ENCODE measurements at places on chromosomes 2 and 18.
A peak's percentile ranks its signal among the peaks of the same experiment; 100 is the strongest.

GRCh38 chr2:150097901-150098531 lies 389.5 kb downstream of the RND3 start:
- DNase-seq, result no peak

GRCh38 chr2:60070196-60070595 lies 483.3 kb downstream of the BCL11A start:
- DNase-seq, result no peak

GRCh38 chr2:177246000-177246399 lies 18.5 kb downstream of the NFE2L2 start:
- no peak for DNase-seq

- DNase-seq, result no peak
Measured at GRCh38 chr2:221202431-221202830, 369.7 kb downstream of the EPHA4 start.

GRCh38 chr2:226483745-226484619 lies 315.6 kb downstream of the IRS1 start:
- no peak for DNase-seq

DNA sequence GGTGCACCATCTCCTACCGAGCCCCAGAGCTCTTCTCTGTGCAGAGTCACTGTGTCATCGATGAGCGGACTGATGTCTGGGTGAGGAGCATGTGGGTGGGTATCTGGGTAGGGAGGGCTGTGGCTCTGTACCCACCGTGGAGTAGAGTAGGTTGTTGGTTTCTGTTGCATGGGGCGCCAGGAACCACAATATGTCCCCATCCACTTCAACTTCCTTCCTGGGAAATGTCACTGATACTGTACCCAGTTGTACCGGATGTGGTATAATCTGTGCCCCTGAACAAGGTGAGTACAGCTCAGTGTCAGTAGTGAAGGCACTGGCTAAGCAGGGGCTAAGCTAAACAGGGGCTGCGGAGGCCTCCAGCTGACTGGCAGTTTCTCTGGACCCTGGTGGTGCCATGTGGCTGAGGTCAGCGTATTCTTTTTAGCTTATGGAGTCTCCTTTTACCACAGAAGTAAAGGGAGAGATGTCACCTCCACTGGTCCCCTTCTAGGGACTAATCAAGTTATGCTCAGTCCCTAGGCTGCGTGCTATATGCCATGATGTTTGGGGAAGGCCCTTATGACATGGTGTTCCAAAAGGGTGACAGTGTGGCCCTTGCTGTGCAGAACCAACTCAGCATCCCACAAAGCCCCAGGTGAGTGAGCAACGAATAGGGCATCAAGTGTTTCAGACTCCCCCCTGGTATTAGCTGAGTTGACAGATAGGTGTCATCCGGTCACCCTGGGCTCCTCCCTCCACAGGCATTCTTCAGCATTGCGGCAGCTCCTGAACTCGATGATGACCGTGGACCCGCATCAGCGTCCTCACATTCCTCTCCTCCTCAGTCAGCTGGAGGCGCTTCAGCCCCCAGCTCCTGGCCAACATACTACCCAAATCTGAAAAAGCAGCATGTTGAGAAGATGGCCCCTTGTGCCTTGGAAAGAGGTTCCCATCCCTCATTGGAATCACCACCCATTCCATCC lies 2.7 kb downstream of the STK16 start:
- peak; percentile 48 for DNase-seq

GRCh38 chr2:241354668-241355658 lies 1.1 kb upstream of the FARP2 start:
- peak; percentile 70 for DNase-seq

- no peak for DNase-seq
Measured at GRCh38 chr18:361941-362310, 94.1 kb upstream of the THOC1 start.

DNA sequence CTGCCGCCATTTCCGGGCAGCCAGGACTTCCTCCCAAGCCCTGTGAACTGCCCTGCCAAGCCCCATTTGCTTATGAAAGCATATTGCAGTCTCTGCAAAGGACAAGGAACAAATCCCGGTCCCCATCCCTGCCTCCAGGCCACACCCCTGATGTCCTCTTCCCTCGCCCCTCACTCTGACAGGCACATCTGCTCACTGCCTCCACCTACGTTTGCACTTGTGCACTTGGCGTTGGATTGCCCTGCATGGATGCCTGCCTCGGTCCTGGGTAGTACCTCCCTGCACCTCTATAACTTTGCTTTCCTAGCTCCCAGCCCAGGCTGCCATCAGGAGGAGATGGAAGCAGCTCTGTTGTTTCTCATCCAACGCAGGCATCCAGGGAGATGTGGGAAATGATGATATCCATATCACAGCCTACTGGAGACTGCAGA lies 19.6 kb upstream of the RPL31 start:
- no peak for DNase-seq

GRCh38 chr2:237660381-237660900 lies 33.1 kb downstream of the LRRFIP1 start:
- no peak for DNase-seq

- DNase-seq, result no peak
Measured at GRCh38 chr2:44291281-44292248, 16.3 kb downstream of the SLC3A1 start.

GRCh38 chr2:112674229-112674628 lies 28.5 kb downstream of the SLC20A1 start:
- DNase-seq, result no peak

Data from activated CD4-positive, alpha-beta T cell treated with anti-CD3 and anti-CD28 coated beads, Interleukin-2, amount 50 U/mL, for 1 hour (primary cell).